NCI-H2171 (cell line): ENCODE measurements at places on chromosomes 4 and X.

- no peak for DNase-seq
Measured at GRCh38 chr4:37439809-37440474, 195.4 kb downstream of the NWD2 start.

DNA sequence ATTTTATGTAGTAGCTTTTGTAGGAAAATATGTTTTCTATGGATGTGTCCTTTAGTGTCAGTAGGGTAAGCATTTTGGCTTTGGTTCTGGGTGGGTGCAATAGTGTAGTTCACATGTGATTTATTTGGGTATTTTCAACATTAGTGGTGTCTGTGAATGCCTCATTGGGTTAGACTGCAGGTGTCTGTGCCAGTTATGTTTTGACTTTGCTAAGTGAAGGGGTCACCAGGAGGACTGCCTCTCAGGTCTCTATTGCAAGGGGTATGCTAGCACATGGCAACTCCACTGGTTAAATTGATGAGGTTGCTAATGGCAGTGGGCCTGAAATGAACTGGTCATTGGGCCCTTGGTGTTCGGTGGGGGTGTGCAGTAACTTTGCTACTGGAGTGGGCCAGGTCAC is 467.1 kb downstream of the NAF1 start:
- DNase-seq: no peak

DNA sequence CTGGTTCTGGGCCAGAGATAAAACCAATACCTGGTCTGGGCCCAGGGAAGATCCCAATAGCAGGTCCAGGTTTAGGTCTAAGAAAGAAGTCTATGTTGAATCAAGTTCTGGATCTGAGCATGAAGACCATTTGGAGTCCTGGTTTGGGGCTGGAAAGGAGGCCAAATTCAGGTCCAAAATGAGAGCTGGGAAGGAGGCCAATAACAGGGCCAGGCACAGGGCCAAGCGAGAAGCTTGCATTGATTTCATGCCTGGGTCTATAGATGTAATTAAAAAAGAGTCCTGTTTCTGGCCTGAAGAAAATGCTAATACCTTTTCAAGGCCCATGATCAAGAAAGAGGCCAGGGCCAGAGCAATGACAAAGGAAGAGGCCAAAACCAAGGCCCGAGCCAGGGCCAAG is 3.4 kb downstream of the GPRASP1 start:
- no peak for DNase-seq

GRCh38 chr4:27916452-27917184 is 1056.0 kb downstream of the STIM2 start:
- DNase-seq: no peak

- DNase-seq: no peak
Measured at GRCh38 chr4:42167709-42168108, 15.3 kb upstream of the BEND4 start.
